ENCODE measurements at places on chromosomes 5 and 9. TPM values are rescaled to one million over a fixed set of nuclear protein-coding genes. Genes with fewer than 3 reads are reported as not detected.

Gene SCGB3A2
- not detected for total RNA-seq

Gene AK3
- total RNA-seq: 44.5 TPM

Gene PCDHB10
- total RNA-seq: 0.16 TPM

Gene RNF208
- total RNA-seq: 3.5 TPM

Gene TMEM252
- total RNA-seq: not detected

Gene C9
- not detected for total RNA-seq

Gene GPR150
- 0.33 TPM for total RNA-seq

Gene SH3RF2
- total RNA-seq: 1.3 TPM

Gene LCN9
- total RNA-seq: 0.44 TPM

Gene SLC46A2
- total RNA-seq: 0.58 TPM

Gene TEK
- total RNA-seq: 2.1 TPM

Gene SLC6A3
- 1.7 TPM for total RNA-seq

Gene RIOK2
- total RNA-seq: 19.5 TPM

Gene SLC23A1
- 1.8 TPM for total RNA-seq

Gene ZBED3
- total RNA-seq: 5.7 TPM

Gene SLC36A1
- total RNA-seq: 5.4 TPM

Gene ZNF454
- 0.41 TPM for total RNA-seq

Gene ZNF366
- total RNA-seq: 0.09 TPM

Gene ACOT12
- total RNA-seq: 0.41 TPM

Gene ZNF300
- total RNA-seq: 18.3 TPM

Gene GZMA
- total RNA-seq: not detected

Gene FAM153A
- 0.90 TPM for total RNA-seq

Gene FGD3
- 4.0 TPM for total RNA-seq

Gene NTRK2
- total RNA-seq: 15.9 TPM

Gene RFK
- total RNA-seq: 24.5 TPM

Gene LCN15
- not detected for total RNA-seq

Gene TOR4A
- 0.73 TPM for total RNA-seq

Gene PRRX2
- 0.87 TPM for total RNA-seq

Gene SELENOP
- total RNA-seq: 1.6 TPM

Gene PANK3
- total RNA-seq: 64.4 TPM

Gene LEAP2
- total RNA-seq: 3.6 TPM

Gene LMX1B
- not detected for total RNA-seq

Gene ADAMTSL2
- total RNA-seq: 0.38 TPM

Gene TAF11L5
- 2.3 TPM for total RNA-seq

Gene MAMDC4
- 6.2 TPM for total RNA-seq

Gene ADCY2
- 8.5 TPM for total RNA-seq

Gene MZB1
- 0.45 TPM for total RNA-seq

Gene FAM81B
- not detected for total RNA-seq

Gene GFI1B
- not detected for total RNA-seq

Gene PRRT1B
- not detected for total RNA-seq

Gene FGFR4
- 2.1 TPM for total RNA-seq

Gene INSL4
- total RNA-seq: 0.42 TPM

Gene BHMT2
- total RNA-seq: 19.8 TPM

Data from motor neuron (in vitro differentiated cells).